Urinary bladder (tissue), 4 donors: ENCODE measurements at places on chromosomes 6 and 20. TPM values are rescaled to one million over a fixed set of nuclear protein-coding genes. Genes with fewer than 3 reads are reported as not detected.

Gene MPIG6B
- 0.32 TPM for total RNA-seq

Gene PACRG
- 5.6 TPM for total RNA-seq

Gene KIF13A
- 64.7 TPM for total RNA-seq

Gene HDGFL1
- not detected for total RNA-seq

Gene TRIM38
- total RNA-seq: 13.4 TPM

Gene RIMS4
- 2.4 TPM for total RNA-seq

Gene RAD21L1
- total RNA-seq: not detected

Gene PPP1R3G
- 4.7 TPM for total RNA-seq

Gene FAM83D
- total RNA-seq: 11.4 TPM

Gene ARG1
- 1.1 TPM for total RNA-seq
